ENCODE measurements at places on chromosomes 16 and 17.

DNA sequence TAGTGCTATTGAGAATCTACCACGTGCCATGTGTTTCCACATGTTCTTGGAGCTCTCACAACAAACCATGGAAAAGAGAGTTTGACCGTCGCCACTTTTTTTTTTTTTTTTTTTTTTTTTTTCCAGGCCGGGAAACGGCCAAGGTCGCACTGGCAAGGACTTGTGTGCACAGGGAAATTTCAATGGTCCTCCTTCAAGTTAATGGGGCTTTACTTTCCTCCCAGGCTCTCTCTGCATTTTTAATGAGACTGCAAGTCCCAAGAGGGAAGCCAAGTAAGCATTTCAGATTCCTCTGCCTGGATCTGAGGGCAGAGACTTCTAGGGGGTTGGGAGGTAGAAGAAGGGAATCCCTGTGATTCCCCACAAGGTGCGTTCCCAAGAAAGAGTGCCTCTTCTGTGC, 94.7 kb upstream of the MPHOSPH6 start:
- no peak for DNase-seq

DNA sequence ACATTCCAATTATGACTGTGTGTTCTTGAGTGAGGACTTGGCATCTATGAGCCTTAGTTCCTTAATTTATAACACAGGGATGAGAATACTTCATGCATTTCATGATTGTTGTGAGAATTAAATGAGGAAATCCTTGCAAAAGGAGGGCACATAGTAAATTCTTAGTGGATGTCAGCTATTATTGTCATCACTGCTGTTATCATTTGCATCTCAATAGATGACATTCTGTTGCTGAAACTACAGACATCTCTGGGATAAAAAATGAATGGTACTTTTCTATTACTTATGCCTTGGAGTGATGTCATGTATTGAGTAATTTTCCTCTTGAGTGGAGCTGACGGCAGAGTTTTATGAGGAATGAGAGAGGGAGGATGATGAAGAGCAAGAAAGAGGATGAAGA, 184.4 kb upstream of the CDH11 start:
- no peak for DNase-seq

DNA sequence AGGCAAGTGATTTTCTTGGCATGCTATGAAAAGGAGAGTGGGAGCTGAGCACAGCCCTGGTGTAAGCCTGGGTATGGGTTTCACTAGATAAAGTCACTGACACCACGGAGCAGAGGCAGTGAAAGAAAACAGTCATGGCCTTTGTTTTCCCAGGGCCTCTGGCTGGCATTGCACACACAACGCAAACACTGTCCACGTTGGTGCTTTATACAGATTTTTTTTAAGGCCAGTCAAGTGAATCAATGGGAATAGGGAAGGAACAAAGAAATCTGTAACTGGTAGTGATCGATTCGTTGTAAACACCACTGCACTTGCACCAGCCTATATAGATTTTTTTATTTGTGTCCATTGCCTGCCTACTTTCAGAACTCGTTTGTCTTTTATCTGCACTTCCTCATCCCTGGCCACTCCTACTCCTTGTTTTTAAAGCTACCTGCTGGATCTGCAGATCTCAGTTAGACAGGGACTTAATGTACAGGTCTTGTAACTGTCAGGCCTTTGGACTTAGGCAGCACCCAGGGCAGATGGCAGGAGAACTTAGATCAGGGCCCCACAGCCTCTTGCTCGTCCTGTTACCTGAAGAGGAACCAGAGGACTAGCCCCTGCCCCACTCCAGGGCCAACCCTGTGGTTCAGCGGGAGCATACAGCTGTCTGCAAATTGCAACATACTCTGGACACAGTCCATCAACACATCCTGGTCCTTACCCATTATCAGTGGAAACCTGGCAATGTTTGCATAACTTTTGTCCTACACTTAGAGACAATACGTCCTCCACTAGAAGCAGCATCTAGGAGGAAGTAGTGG, 10.6 kb upstream of the TMIGD1 start:
- peak; percentile 92 for DNase-seq

DNA sequence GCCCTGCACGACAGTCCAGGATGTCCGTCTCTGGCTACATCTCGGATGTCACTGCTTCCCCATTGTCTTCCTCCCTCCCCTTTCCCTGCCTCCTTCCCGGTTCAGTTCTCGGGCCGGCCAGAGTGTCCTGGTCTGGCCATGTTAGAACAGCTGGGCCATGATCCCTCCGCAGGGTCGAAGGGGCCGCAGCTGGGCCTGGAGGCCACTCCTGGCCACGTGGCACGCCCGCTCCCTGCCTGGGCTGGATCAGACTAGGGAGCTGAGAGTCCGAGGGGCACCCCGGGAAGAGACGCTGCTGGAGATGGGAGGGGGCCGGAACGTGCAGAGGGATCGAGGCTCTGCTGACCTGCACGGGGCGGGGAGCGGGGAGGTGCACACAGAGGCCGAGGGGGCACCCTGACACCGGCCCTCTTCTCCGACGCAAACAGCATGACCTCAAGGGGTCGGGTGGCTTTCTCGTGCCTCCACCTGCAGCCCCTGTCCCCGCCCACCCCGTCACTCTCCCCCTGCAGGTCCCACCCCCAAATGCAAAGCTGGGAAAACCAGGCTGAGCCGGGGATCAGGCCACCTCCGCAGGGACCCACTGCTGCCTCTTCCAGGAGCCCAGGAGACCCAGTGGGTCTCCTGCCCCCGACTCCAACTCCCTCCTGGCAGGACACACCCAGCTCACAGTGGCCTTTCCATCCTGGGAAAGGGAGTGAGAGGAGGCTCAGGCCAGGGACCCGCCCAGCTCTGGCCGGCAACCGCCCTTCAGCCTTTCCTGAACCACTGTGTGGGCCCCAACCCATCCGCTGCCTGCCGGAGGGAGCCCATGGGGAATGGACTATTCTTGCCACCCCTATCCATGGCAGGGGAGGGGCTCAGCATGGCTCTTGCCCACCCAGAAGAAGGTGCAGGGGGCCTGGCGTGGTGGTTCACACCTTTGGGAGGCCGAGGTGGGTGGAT, 38.5 kb downstream of the CTU2 start:
- no peak for DNase-seq

GRCh38 chr17:68422821-68423220, 34.5 kb downstream of the WIPI1 start:
- no peak for DNase-seq

- no peak for DNase-seq
These were observed 31.3 kb upstream of the RASD1 start for GRCh38 chr17:17527534-17527933.

- no peak for DNase-seq
These were observed 103.5 kb downstream of the HIC1 start for GRCh38 chr17:2158396-2158780.

GRCh38 chr17:73010414-73010813, 82.1 kb downstream of the SLC39A11 start:
- no peak for DNase-seq

DNA sequence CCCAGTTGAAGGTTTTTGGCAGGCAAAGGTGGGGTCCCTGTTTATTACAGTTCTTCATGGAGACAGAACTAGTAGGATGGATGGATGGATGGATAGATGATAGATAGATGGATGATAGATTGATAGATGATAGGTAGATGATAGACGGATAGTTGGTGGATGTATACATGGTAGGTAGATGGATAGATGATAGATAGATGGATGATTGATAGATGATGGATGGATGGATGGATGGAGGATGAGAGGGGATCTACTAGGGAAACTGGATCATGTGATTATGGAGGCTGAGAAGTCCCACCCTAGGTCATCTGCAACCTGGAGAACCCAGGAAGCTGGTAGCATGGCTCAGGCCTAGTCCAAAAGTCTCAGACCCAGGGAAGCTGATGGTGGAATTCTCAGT, 88.6 kb downstream of the ABCC1 start:
- no peak for DNase-seq

DNA sequence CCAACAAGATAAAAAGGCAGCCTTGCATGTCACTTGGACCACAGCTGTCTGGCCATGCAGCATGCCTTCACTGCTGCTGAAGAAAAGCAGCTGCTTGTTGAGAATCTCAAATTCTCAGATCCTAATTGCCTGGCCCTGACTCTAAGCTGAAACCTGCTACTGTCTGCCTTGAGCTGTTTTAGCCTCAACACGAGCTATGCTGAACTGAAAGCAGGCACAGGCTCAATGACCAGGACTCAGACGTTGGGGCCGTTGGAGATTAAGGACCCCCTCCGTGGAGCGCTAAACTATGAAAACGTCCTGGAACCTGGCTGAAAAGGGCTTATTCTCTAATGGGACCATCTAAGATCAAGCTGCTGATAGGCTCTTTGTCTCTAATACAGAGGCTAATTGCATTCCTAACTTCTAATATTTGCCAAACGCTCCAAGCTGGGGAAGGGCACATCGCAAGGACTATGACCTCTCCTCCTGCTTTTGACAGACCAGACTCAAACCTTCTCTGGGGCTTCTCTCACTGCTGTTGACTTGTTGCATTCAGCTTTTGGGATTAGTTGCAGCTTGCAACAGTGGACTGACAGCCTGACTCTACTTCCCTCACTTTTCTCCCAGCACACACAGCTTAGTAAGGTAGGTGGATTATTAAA, 4.6 kb upstream of the PLK1 start:
- no peak for DNase-seq

GRCh38 chr16:50167556-50167955, 14.4 kb downstream of the TENT4B start:
- DNase-seq = no peak

DNA sequence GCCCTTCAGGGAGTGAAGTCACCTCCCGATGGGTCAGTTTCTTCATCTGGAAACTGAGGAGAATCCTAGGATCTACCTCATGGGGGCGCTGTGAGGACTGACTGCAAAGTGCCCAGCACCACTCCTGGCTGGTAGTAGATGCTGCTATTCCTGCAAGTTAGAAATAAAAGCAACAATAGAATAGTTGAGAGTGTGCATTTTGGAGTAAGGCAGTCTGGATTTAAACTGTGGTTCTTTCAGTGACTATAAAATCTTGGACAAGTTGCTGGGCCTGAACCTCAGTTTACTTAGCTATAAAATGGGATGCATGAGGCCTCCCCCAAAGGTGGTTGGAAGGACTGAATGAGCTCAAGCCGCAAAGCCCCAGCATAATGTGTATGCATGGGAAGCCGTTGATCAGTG, 70.6 kb downstream of the CYB5B start:
- DNase-seq = no peak
